ENCODE measurements at places on chromosomes 1 and 21. TPM values are rescaled to one million over a fixed set of nuclear protein-coding genes. Genes with fewer than 3 reads are reported as not detected.

ELOVL1 gene
- 149 TPM for total RNA-seq

HUNK gene
- 5.5 TPM for total RNA-seq

DNA sequence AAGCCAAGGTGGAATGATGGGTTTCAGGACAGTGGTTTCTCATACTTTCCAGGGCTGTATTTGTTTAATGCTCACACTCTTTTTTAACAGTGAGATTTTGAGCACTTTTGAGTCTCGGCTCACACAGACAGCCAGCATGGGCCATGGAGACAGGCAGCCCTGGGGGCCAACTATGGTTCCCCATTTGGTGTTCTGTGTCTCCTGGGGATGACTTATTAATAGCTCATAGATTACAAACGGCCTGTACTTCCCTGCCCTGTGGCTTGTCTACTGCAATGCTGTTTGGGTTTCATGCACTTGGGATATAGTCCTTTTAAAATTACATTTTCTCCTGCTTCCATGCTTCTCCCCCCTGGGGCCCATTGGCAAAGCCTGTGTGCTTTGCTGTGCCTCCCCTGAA lies 178.3 kb downstream of the KCNJ6 start:
- H3K4me1 ChIP-seq = no peaks in the 10 kb centered on the region
- H3K27ac ChIP-seq = no peak overlapping the region
- no peak overlapping the region for H3K4me3 ChIP-seq
- H3K36me3 ChIP-seq = no peaks in the 10 kb centered on the region
- no peak for DNase-seq

- no peak overlapping the region for H3K4me3 ChIP-seq
- H3K27me3 ChIP-seq = no peaks in the 10 kb centered on the region
- no peak overlapping the region for H3K27ac ChIP-seq
These were observed 4.2 kb upstream of the SSBP3 start for GRCh38 chr1:54410359-54410758.

DNALI1 gene
- 0.72 TPM for total RNA-seq

DNA sequence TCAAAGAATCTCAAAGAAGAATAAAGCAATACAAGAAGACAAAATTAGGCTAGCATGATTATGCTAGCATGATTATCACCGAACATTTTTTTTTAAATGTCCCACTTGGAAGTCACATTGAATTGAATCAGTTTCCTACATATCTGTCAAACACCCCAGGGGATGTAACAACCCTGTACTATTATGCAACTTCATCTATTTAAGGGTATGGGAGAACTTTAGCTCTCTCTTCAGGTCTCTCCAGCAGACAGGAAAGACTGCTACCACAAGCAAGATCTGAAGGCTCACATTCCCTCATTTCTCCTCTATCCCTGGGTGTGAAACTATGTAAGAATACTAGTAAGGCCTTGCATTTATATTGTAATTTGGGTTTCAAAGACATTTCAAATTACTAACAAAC lies 52.8 kb downstream of the EDEM3 start:
- H3K27ac ChIP-seq = no peak overlapping the region
- H3K27me3 ChIP-seq = no peaks in the 10 kb centered on the region
- H3K4me3 ChIP-seq = no peak overlapping the region
- peaks cover 49% of the 10 kb centered on the region for H3K36me3 ChIP-seq
- H3K4me1 ChIP-seq = no peaks in the 10 kb centered on the region

- no peaks in the 10 kb centered on the region for H3K4me1 ChIP-seq
- DNase-seq = no peak
- no peak overlapping the region for H3K4me3 ChIP-seq
- H3K36me3 ChIP-seq = no peaks in the 10 kb centered on the region
- no peaks in the 10 kb centered on the region for H3K27me3 ChIP-seq
These were observed 15.4 kb downstream of the DYNLT5 start for GRCh38 chr1:66767626-66768025.

GRCh38 chr1:6519935-6520671 lies 28.6 kb upstream of the PLEKHG5 start:
- H3K4me3 ChIP-seq = no peak overlapping the region
- H3K36me3 ChIP-seq = peaks cover 2% of the 10 kb centered on the region
- H3K27me3 ChIP-seq = no peaks in the 10 kb centered on the region
- no peak for DNase-seq
- H3K27ac ChIP-seq = no peak overlapping the region

DNA sequence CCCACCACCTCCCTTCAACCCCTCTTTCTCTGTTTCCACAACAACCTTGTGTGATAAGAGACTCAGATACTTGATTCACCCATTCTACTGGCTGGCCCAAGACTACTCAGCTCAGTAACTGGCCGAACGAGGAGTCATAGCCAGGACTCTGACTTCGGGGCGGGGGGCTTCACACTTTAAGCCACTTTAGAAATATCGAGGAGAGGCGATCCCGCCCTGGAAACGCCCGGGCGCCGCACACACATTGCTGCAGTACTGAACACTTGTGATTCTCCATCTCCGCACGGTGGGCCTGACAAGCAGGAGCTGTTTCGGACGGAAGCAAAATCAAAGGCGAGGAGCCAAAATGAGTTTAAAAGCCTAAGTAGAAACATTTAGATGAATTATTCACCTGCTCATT lies 182.1 kb downstream of the NPHP4 start:
- no peak overlapping the region for H3K27ac ChIP-seq
- DNase-seq = no peak
- H3K4me3 ChIP-seq = no peak overlapping the region
- H3K4me1 ChIP-seq = no peaks in the 10 kb centered on the region
- H3K36me3 ChIP-seq = no peaks in the 10 kb centered on the region

BARHL2 gene
- not detected for total RNA-seq

SLFNL1 gene
- not detected for total RNA-seq

KRTAP12-3 gene
- 3.2 TPM for total RNA-seq

GRCh38 chr1:192615055-192615454 lies 20.9 kb upstream of the RGS13 start:
- no peak for DNase-seq
- H3K4me3 ChIP-seq = no peak overlapping the region
- no peak overlapping the region for H3K27ac ChIP-seq
- H3K27me3 ChIP-seq = no peaks in the 10 kb centered on the region
- no peaks in the 10 kb centered on the region for H3K4me1 ChIP-seq

- H3K36me3 ChIP-seq = no peaks in the 10 kb centered on the region
- H3K27ac ChIP-seq = no peak overlapping the region
- DNase-seq = no peak
- H3K4me3 ChIP-seq = no peak overlapping the region
These were observed 327.9 kb downstream of the VAV3 start for GRCh38 chr1:107637101-107637500.

TMPRSS3 gene
- 1.0 TPM for total RNA-seq

CFAP74 gene
- not detected for total RNA-seq

FAM72C gene
- total RNA-seq = 1.9 TPM

DNA sequence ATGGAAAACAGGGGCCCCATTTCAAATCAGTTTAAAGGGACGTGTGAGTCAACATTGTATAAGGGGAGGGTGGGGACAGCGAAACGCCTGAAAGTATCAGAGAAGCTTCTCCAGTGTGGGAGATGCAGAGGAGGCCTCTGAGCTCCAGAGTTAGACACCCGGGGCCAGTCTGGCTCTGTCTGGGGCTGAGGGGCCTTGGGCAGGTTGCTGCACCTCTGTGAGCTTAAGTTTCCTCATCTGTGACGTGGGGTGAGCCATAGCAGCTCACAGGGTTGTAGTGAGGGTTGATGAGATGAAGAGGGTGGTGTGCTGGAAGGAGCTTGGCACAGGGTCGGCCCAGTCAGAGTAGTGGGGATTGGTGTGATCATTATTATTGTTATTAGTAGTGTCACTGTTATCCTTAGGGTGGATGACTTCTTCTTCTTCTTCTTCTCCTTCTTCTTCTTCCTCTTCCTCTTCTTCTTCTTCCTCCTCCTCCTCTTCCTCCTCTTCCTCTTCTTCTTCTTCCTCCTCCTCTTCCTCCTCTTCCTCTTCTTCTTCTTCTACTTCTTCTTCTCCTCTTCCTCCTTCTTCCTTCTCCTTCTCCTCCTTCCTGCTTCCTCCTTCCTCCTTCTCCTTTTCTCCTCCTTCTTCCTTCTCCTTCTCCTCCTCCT lies 282.0 kb downstream of the PTPRU start:
- no peaks in the 10 kb centered on the region for H3K36me3 ChIP-seq
- H3K4me1 ChIP-seq = no peaks in the 10 kb centered on the region
- H3K27me3 ChIP-seq = peaks cover 55% of the 10 kb centered on the region
- no peak overlapping the region for H3K4me3 ChIP-seq
- DNase-seq = peak; percentile 44

CELA2A gene
- not detected for total RNA-seq

- no peak overlapping the region for H3K4me3 ChIP-seq
- no peaks in the 10 kb centered on the region for H3K4me1 ChIP-seq
- DNase-seq = no peak
- no peaks in the 10 kb centered on the region for H3K36me3 ChIP-seq
- no peak overlapping the region for H3K27ac ChIP-seq
These were observed 382.5 kb downstream of the NEGR1 start for GRCh38 chr1:71899881-71900280.

RAB7B gene
- total RNA-seq = 21.6 TPM

VAV3 gene
- 118 TPM for total RNA-seq

DNA sequence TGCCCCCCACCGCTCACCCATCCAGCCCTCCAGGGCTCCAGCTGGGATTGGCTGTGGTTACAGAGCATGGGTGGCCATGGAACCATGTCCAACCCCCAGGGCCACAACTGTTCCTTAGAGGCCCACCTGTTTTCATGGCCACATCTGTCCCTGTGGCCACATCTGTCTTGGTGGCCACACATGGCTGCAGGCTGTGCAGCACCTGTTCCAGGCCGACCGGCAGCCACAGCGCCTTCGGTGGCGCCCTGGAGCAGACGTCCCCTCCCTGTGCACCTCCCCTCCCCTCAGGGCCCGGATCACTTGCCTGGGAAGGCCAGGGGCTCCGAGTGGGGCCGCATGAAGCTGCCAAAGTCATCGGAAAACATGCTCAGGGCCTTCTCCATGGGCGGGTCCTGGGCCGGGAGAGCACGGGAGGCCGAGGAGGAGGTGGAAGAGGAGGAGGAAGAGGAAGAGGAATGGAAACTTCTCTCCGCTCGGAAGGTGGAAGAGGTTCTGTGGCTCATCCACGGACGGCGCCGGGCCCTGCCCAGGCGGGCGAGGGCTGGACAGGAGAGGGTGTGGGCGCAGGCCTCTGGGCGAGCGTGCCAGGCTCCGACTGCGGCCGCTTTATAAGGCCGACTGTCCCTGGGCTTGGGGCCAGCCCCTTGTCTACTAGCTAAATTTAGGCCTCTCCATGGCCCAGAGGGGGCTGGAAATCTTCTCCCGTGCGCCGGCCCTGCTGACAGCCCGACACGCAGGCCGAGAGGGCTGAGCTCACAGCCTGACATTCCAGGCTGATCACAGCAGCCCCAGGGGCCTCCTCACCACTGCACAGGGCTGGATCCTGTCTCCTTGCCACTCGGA lies at the start of gene HSPB7:
TSS of gene HSPB7 (minus strand) at position 583 of the 843 bp plus-strand sequence. CDS start at position 503, 80 bp downstream.
- no peak for DNase-seq
- H3K4me1 ChIP-seq = peaks cover 43% of the 10 kb centered on the region
- peak within 1 kb of the TSS; percentile 8 for H3K4me3 ChIP-seq

- H3K4me1 ChIP-seq = no peaks in the 10 kb centered on the region
- no peak for DNase-seq
- H3K36me3 ChIP-seq = no peaks in the 10 kb centered on the region
- no peak overlapping the region for H3K27ac ChIP-seq
- H3K4me3 ChIP-seq = no peak overlapping the region
These were observed 11.1 kb upstream of the MIA3 start for GRCh38 chr1:222606757-222607156.

DNA sequence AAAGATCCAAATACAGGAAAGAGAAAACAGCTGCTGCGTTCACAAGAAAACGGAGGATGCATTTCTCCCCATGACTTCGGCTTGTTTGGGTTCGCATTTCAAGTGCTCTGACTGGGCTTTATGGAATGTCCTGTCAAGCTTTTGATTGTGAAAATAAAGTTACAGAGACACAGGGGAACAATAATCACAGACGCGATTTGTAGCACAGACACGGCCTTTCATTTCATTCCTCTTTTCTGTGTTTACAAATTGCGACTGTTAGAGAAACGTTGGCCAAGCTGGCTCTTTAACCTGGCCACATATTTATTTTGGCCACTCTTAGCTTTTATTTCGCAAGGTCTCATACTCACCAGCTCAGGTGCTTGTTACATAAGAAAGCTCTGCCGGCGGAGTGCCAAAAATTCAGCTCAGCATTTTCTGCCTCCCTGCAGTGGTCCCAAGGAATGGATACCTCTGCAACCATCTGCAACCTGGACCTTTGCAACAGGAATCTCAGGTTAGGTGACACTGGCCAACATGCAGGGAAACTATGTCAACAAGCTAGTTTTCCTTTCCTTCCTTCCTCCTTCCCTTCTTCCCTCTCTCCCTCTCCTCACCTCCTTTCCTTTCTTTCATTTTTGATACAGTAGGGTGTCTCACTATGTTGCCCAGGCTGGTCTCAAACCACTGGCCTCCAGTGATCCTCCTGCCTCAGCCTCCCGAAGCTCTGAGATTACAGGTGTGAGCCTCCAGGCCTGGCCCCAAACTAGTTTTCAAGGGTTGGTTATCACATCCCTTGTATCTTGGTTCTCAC lies 58.2 kb upstream of the SLC45A1 start:
- peaks cover 18% of the 10 kb centered on the region for H3K4me1 ChIP-seq
- H3K27ac ChIP-seq = peak overlapping the region; percentile 73
- H3K27me3 ChIP-seq = no peaks in the 10 kb centered on the region
- H3K36me3 ChIP-seq = no peaks in the 10 kb centered on the region
- DNase-seq = peak; percentile 83

GRCh38 chr1:109060707-109061106 lies 15.1 kb downstream of the TAF13 start:
- H3K4me1 ChIP-seq = no peaks in the 10 kb centered on the region
- H3K36me3 ChIP-seq = peaks cover 21% of the 10 kb centered on the region
- H3K27me3 ChIP-seq = no peaks in the 10 kb centered on the region

- H3K27ac ChIP-seq = no peak overlapping the region
- peak overlapping the region; percentile 8 for H3K4me3 ChIP-seq
- DNase-seq = no peak
- no peaks in the 10 kb centered on the region for H3K4me1 ChIP-seq
- peaks cover 9% of the 10 kb centered on the region for H3K27me3 ChIP-seq
These were observed 288.7 kb downstream of the SPATA17 start for GRCh38 chr1:217919683-217920388.

DNA sequence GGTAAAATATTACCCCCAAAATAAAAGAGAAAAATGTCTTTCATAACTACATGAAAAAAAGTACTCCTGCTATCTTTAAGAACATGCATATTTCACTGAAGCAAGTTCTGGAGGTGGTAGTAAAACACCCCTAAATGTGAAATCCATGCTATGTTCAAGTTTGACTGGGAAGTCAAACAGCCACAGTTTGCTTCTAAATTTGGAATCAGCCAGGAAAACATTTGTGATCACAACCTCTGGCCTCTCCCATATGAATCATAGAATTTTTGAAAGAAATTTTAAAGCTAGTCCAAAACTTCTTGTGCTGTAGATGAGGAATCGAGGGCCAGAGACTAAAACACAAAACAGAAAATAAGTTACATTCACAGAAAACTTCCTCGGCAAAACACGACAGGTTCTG lies 6.6 kb downstream of the SORT1 start:
- no peaks in the 10 kb centered on the region for H3K27me3 ChIP-seq
- H3K27ac ChIP-seq = peak overlapping the region; percentile 85
- H3K36me3 ChIP-seq = no peaks in the 10 kb centered on the region
- peak overlapping the region; percentile 21 for H3K4me3 ChIP-seq
- peaks cover 80% of the 10 kb centered on the region for H3K4me1 ChIP-seq

DNA sequence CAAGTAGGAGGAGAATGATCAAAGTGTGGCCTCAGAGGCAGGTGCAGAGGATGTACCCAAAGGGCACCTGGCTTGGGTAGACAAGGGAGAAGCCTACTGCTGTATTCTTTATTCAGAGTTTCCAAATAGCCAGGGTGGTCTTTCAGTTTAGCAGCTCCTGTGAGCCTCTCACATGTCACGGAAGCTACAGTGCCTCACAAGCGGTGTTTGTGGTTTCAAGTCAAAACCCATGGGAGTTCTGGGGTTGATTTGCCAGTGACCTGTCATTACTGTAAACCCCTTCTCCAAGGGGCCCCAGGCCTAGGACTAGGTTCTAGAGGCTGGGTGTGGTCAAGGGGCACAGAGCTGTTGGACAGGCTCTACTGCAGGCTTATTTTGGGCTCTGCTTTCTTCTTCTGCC lies 10.2 kb upstream of the IL10 start:
- no peak overlapping the region for H3K27ac ChIP-seq
- H3K36me3 ChIP-seq = no peaks in the 10 kb centered on the region
- DNase-seq = no peak
- no peaks in the 10 kb centered on the region for H3K4me1 ChIP-seq
